ENCODE measurements at places on chromosomes 1 and 21.

GRCh38 chr1:5296557-5297179 is 642.3 kb downstream of the AJAP1 start:
- DNase-seq = no peak

GRCh38 chr1:92790867-92791266 is 6.0 kb upstream of the EVI5 start:
- no peak for DNase-seq

GRCh38 chr1:36482724-36483388 is at the start of gene CSF3R:
Gene CSF3R (minus strand): TSS chr1:36482913. CDS start chr1:36479496, 3,417 bp downstream.
- DNase-seq = no peak

DNA sequence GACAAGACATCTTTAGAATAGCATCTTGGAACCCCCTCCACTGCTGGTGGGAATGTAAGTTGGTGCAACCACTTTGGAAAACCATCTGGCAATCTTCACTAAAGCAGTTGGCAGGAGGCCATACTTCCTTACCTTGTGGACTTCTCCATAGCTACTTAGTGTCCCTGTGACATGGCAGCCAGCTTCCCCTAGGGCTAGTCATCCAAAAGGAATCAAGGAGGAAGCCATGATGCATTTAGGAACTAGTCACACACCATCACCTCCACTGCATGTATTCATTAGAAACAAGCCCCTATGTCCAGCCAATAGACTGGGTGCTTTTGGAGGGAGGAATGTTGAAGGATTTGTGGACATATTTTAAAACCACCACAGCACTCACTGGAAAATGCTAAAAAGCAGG is 19.9 kb downstream of the MX2 start:
- DNase-seq = no peak

DNA sequence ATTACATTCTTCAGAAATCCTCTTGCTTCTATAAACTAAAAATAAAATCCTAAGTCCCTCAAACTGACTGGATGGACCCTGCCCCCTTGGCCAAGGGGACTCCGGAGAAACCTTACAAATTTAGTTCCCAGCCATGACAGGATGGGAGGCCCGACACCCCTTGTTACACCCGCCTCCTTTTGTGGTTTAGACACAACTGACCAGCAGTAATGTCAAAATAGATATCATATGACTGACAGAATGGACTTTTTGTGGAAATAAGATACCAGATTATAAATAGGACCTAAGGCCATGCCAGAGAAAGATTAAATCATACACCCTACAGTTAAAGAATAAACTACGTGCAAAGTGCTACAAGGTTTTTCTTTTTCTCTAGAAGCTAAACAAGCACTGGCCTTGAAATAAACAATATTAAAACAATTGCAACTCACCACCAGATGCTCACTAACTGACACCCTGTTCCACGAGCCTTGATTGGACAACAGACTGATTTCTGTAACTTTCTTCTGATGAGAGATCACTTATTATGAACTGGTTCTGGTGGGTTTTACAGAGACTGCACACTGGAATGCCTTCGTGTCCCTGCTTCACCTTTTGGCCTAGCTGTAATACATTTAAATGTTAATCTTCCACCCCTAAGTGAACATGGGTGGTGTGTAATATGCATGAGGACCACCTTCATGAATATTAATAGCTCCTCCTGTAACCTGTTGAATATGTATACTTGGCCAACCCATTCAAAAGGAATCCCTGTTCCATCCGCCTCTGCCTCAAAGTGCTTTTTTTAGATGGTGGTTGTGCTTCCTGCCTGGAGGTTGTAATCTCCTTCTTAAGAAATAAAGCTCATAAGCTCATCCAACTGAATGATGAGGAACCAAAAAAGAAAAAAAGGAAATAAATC is 99.6 kb downstream of the ODF2L start:
- DNase-seq = no peak

Data from memory B cell (primary cell).